ENCODE measurements at places on chromosomes 7 and 10.

DNA sequence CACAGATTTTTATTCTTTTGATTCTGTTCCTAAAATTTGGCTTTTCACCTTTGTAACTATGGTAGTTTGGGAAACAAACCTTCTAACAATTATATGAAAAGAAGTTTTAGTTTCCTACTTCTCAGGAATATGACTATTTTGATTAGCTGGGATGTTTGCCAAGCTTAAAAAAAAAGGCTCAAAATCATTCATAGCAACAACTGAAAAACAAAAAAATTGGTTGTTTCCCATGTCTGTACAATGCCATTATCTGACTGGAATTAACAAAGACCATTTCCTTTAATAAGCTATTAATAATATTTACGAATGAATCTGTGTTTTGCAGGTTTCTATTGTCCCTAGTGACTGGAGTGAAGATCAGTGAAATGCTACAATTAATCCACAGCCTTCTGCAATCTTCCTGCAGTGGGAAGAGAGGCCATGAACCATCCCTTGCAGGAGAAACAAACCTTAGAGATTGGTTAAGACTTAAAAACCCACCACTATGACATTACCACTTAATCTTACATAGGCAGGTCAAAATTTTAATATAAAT, 4.2 kb downstream of the PURB start:
- no peak for DNase-seq

GRCh38 chr7:118517275-118517674, 292.8 kb downstream of the ANKRD7 start:
- DNase-seq, result no peak

GRCh38 chr10:86261941-86262687, 104.5 kb downstream of the GRID1 start:
- DNase-seq, result peak; percentile 29

GRCh38 chr7:7562736-7563135, 3.9 kb upstream of the MIOS start:
- DNase-seq, result no peak

DNA sequence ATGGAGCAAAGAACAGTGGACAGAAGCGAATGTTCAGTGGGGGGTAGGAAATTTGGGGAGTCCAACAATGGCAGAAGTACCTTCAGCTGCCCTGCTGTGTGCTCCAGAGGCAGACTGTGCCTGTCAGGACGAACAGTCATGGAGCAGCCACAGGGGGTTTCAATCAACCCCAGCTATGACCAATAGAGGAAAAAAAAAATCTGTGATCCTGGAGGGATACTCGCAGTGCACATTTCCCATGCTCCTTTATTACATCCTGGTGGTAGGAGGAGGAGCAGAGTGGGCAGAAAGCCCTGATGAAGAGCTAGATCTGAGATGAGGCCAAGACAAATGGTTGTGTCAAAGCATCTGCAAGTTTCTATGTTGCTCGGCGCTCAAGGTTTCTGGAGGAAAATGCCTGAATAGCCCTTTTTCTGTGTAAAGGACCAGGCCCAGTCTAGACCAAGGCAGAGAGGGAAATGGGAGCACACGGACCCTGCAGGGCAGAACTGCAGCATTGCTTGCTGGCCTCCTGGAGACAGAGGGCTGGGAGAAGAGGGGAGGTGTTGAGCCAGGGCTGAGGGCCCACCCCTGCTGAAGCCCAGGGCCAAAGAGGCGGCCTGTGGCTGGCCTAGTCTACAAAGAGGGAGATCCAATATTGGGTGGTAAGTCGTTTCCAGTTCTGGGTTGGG, 201.5 kb downstream of the GRID1 start:
- no peak for DNase-seq

DNA sequence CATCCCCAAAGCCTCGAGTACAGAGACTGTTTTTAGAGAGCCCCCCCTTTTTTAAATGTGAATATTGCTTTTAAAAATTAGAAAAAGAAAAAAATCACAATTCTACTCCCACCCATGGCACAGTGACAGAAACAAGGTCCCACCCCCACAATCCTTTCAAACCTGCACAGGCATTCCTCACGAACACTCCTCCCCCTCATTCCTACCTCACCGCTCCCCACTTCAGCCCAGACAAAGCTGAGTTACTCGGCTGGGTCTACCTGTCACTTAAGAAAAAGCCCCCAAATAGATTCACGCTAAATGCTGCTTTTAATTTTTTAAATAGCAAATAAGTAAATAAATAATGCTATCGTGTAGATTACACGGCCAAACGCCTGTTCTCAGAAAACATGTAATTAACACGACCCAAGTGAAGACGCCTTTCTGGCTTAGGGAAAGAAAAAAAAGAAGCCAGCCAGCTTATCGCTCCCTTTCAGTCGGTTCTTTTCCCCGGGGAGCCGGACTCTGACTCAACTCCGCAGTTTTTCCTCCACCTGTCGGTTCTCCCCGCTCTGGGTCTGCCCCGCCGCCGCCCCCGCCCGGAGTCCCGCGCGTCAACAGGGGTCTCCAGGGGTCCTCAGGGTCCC, 739 bp downstream of the MPP7 start:
- no peak for DNase-seq

DNA sequence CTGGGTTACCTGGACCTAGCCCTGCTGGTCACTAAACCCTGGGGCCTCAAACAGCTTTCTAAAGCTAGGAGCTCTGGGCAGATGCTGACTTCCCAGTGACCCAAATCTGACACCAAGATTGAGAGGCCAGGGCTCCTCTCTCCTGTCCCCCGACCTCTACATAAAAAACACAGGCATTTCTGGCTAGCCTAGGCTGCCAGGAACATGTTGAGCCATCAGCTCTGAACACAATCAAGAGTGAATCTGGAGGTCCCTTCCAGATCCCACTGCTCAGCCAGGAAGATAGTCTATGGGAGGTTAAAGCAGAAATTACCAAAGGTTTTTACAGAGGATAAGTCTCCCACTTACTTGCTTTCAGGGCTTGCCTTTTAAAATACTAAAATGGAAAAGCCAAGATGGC, 22.1 kb upstream of the PDE1C start:
- no peak for DNase-seq

DNA sequence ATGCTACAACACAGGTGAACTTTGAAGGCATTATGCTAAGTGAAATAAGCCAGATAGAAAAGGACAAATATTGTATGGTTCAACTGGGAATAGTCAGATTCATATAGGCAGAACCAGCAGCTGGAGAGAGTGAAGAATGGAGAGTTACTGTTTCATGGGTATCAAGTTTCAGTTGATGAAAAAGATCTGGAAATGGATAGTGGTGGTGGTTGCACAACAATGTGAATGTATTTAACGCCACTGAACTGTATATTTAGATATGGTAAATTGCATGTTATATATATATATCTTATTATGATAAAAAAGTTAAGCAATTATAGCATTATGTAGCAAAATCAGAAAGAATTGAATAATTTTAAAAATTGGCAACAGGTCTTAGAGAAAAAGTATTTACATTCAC, 3.9 kb downstream of the LMBR1 start:
- no peak for DNase-seq

DNA sequence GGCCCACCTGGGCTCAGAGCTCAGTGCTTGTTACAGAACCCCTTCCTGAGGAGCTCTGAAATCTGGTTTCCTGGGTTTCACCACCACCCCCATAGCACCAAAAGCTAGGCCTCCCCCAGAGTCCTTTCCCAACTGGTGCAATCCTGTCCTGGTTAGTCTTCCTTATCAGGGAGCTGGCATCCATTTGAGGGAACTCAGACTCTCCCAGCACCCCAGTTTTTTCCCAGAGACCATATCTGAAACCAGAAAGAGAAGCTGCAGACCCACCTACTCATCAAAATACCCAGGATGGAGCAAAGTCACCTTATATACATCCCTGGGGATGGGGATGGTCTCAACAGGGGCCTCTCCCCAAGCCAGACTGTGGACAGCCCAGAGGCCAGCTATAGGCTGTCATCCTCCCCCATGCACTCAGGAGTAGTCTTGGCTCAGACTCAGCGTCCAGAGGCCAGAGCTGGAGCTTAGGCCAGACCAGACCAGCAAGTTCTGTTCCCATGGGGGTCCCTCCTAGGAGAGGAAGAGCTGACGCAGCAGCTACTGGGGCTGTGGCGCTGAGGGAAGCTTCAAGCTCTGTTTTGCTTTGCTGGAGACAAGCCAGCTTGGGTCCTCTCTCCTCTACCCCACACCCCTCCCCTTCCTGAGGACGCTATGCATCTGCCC, 3.0 kb downstream of the TBATA start:
- peak; percentile 2 for DNase-seq

- no peak for DNase-seq
These were observed 110.8 kb downstream of the CD36 start for GRCh38 chr7:80749270-80749669.

GRCh38 chr7:152544971-152545619, 109.3 kb upstream of the KMT2C start:
- DNase-seq, result no peak

DNA sequence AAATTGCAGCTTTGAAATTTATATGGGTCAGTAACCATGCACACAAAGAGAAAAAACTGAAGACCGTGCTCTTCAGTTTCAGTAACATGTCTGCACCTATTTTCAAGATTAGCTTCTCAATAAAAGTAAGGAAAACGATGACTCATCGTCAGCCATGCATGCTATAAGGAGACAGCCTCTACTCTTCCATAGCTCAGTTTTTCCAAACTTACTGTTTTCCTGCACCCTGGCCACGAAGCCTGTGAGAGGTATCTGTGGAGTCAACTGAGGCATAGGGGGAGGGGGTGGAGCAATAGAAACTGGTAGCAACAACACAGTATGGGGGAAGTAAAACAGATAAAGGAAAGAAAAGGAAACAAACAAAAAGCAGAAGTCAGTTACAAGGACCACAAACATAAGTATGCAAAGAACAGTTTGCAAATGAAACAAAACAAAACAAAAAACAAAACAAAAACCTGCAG, 58.0 kb downstream of the PDSS1 start:
- no peak for DNase-seq

GRCh38 chr7:100102950-100103840, 1.8 kb downstream of the AP4M1 start:
- no peak for DNase-seq

DNA sequence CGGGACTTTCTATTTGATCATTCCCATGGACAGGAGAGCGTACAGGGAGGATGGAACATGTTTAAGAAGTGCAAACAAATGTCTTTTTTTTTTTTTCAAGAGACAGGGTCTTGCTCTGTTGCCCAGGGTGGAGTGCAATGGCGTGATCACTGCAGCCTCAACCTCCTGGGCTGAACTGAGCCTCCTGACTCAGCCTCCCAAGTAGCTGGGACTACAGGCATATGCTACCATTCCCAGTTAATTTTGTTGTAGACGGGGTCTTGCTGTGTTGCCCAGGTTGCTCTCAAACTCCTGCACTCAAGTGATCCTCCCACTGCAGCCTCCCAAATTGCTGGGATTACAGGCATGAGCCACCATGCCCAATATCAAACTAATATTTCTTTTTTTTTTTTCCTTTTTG, 40.5 kb downstream of the SPDYE5 start:
- DNase-seq, result no peak

All from DMS79 treated with DMSO at 0.1 percent for 48 hours (cell line).